ENCODE measurements at places on chromosomes 7 and 10. TPM values are rescaled to one million over a fixed set of nuclear protein-coding genes. Genes with fewer than 3 reads are reported as not detected.

The CDC14C gene
- 0.24 TPM for total RNA-seq

GRCh38 chr7:17952387-17952786, 12.1 kb upstream of the SNX13 start:
- DNase-seq = no peak

The STAMBPL1 gene
- total RNA-seq = 9.5 TPM

DNA sequence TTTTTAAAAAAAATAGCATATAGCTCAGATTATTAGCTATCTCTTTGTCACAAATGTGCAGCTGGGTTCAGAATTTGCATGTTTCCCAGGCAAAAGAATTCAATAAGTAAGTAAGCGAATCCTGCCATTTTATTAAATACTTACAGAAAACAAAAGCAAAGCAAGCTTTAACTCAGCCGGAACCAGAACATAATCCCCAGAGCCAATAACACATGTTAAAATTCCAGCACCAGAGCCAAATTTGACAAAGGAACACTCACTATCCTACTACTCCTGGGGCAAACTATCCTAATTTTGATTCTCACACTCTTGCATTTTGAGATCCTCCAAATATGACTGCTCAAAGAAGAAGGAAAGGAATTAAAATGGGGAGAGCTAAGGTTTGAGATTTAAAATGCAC, 32.6 kb downstream of the LRRTM3 start:
- DNase-seq = no peak

DNA sequence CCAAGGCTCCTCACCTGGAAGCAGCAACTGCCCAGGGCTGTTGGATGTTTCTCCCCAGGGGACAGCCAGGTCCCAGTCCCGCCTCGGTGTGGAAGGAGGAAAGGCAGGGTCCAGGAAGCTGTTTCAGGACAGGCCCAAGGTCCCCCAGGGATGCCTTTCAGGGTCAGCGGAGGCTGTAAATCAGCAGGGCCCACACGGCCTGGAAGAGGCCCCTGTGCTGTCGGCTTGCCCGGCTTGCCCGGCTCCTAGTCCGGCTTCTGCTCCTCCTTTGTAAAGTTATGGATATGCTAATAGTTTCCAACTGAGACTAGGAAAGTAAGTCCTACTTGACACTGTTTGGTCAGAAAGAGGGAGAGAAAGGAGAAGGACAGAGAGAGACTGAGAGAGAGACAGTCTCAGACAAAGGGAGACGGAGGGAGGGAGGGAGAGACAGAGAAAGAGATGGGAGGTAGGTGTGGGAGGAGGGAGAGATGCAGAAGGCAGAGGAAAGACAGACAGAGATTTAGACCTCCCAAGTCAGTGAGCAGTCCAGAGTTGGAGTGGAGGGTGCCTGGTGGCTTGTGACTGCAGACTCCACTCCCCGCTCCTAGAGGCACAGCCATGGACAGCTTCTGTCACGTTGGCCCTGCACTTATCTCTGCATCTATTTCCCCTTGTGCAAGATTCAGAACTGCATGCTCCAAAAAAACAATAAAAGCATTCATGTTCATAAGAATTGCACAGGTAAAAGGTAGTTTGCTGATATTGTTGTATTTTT, 10.5 kb downstream of the IKZF1 start:
- DNase-seq = no peak

- DNase-seq = no peak
Measured at GRCh38 chr10:79377557-79378382, 30.5 kb downstream of the PPIF start.

DNA sequence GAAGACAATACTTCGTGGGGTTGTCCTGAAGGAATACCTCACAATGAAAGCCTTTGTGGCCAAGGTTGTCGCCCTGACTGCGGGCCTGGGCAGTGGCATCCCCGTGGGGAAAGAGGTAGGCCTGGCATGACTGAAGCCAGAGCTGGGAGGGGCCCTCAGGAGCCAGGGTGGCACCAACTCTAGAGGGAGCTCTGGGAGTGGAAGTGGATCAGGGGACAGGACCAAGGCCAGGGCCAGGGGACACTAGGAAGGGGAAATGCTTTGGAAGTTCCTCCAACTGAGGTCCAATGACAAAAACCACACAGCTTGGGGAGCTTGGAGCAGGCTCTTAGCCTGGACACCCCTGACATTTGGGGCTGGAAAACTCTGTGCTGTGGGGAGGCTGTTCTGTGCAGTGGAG, 5.8 kb downstream of the CLCN1 start:
- peak; percentile 70 for DNase-seq

The HMX3 gene
- not detected for total RNA-seq

DNA sequence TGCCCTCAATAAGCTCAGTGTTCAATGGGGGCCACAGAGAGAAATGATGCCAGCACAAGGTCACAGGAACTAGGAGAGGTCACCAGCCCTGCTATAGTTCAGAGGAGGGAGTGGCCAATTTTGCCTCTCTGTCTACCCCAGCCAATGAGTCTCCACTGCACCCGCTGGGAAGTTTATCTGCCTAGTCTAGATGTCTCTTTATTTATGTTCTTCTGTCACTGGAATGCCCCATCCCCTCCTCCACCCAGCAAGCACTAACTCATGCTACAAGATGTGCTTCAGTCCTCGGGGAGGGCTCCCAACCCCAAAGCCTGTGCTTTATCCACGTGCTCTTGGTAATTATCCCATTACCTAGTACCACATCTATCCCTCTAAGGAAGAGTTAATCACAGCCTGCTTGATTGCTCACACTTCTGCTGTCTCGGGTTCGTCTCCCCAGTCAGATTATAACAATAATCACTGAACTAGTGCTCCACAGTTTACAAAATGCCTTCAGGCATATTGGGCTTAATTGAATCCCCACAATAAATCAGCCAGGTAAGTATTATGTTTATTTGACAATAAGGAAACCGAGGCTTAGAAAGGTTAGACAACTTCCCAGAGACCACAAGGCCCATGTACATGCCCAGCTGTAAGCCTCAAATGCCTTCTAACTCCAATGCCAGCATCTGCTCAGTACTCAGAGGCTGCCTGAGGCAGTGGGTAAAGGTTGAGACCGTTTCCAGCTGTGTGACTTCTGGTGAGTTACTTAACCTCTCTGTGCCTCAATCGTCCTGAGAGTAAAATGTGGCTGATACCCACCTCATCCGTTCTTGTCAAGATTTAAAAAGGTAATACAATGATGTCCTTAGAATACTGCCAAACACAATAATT, 3.9 kb downstream of the HIP1 start:
- no peak for DNase-seq

The TRIM74 gene
- total RNA-seq = not detected

GRCh38 chr7:73851410-73852338, 9.3 kb upstream of the TMEM270 start:
- peak; percentile 51 for DNase-seq

- DNase-seq = no peak
Measured at GRCh38 chr10:75000748-75001321, 110.6 kb upstream of the SAMD8 start.

DNA sequence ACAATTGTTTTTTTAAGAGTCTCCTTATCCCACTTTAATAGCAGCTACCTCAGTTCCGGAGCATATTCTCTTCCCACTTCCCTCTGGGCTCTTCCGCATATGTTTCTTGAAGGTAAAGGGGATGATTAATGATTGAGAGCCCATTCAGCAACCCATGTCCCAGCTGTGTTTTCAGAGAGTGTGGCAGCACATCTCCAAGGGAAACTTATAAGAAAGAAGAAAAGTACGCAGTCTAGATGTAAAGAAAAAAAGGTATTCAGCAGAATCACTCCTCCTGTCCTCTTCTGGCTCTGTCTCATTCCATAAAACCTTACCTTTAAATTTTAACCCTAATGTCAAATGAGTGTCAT, 9.7 kb upstream of the ANKRD7 start:
- DNase-seq = no peak

The XRCC2 gene
- 23.1 TPM for total RNA-seq

The MALRD1 gene
- total RNA-seq = not detected

The HKDC1 gene
- total RNA-seq = 112 TPM

- DNase-seq = no peak
Measured at GRCh38 chr10:58921421-58921855, 255.0 kb upstream of the PHYHIPL start.

The INMT gene
- total RNA-seq = not detected

The AMZ1 gene
- total RNA-seq = 0.12 TPM

DNA sequence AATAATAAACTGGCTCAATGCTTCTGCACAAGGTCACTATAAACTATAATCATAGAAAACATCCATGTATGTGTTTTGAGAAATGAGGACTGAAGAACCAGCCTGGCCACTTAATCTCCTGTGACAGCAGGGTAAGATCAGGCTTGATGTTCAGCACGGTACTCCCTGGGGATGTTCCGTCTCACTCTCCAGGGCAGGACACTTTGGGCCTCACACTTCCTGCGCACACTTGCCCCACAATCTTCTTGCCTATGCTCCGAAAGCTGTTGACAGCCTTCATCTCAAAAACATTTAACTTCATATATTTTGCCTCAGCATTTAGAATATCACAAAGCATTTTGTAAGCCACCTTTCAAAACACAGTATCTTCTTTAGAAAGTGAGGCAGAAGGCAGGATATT, 92.7 kb downstream of the PARD3 start:
- no peak for DNase-seq

The FAM25A gene
- not detected for total RNA-seq

- DNase-seq = no peak
Measured at GRCh38 chr7:112748381-112748780, 41.8 kb downstream of the TMEM168 start.

The MBLAC1 gene
- 1.2 TPM for total RNA-seq

DNA sequence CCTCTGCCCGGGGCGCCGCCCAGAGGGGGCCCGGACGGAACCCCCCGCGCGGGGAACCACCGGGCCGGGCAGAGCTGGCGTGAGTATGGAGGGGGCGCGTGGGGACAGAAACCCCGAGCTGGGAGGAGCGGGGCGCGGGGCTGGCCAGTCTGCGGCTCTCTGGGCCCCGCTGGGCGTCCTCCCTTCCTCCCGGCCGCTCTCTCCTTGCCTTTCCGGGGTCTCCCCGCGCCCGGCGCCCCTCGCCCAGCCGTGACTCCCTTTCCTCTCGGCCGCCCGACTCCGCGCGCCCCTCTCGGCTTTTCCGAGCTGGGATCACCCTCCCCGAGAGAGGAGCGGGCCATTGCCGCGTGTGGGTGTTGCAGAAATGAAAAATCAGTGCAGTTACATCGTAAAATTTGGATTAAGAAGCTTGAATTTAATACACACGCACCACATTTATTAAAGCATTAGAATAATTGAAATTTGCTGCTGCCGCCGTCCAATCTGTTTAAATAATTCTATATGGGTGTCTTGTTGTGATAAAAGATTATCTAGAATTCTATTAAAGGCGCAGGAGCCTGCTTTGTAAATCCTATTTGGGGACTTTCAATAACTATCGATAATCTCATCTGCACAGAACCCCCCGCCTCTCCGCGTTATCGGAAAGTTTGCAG, 9.1 kb downstream of the UNCX start:
- DNase-seq = no peak

The SEMA3A gene
- total RNA-seq = 24.3 TPM

GRCh38 chr10:14560274-14560673, 214.4 kb downstream of the FAM107B start:
- DNase-seq = peak; percentile 77

The C1QL3 gene
- not detected for total RNA-seq

The CC2D2B gene
- total RNA-seq = not detected

DNA sequence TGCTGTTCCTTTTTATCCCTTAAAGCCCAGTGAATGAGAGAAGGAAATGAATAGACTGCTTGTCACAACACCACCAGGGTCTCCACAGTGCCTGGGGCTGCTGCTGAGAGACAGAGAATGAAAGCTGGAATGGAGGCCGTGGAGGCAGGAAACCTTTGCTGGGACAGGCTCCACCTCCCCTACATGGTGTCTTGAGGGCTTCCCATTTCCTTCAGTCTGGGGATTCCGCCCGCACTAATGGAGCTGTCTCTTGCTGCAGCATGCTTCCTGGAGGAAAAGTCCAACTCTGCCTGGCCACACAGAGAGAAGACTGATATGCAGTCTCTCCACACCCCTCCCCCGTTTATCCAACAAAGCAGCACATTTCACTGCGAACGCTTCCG, 54.5 kb downstream of the LRRC4 start:
- DNase-seq = no peak

DNA sequence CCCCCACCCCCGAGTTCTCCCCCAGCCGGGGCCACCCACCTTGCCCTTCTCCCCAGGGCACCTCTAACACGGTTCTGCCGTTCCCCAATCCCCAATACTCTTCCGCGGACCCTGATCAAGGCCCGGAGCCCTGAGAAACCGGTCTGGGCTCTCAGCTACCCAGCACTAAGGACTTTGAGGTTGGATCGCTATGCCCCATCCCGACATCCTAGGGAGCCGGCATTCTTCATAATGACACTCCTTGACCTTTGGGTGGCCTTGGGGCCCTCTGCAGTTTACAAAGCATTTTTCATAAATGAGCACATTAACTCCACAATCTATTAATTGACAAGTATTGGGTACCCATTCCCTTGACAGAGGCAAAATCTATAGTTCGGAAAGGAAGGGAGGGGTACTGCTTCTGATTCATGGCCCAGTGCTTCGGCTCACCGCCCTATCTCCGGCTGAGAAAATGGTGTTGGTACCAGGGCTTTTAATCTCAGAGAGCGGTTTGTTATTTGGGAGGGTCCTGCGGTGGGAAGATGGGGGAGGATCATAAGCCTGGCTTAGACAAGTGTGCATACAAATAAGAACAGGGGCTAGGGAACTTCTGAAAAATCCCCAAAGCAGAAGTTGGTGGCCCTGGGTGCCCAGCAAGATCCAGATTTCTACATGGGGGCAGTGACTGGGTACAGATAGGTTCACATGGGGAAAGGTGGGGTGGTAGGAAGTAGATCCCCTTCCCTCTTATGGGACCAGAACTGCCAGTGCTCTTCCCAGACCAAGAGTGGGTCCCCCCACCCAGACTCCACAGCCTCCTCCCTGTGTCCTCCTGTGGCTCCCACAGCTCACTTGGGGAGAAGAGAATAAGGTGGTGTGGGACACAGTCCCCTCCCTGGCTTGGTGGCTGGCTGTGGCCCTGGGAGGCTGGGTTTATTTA, 3.2 kb downstream of the IMPDH1 start:
- no peak for DNase-seq

DNA sequence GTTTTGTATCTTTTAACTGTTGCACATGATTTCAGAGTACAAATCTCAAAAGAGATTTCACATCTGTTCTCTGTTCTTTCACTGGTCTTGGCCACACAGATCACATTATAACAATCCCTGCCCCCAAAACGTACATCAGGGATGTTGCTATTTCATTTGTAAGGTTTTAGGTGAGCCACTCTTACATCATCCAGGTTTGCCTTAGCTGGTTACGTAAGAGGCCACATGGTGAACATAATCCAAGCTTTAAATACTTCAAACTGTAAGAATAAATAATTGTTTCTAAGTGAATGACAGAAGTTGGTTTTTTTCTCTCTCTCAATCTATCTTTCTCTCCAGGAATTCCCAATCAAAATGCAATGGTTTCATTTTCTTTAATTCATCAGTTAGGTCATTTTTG, 245.9 kb upstream of the HGF start:
- DNase-seq = no peak

The MET gene
- total RNA-seq = 249 TPM

The TEX47 gene
- not detected for total RNA-seq

Measured in Calu3 (cell line).